ENCODE measurements at places on chromosomes 4 and X.

GRCh38 chrX:33808636-33809035, 323.5 kb downstream of the FAM47A start:
- no peak for DNase-seq

DNA sequence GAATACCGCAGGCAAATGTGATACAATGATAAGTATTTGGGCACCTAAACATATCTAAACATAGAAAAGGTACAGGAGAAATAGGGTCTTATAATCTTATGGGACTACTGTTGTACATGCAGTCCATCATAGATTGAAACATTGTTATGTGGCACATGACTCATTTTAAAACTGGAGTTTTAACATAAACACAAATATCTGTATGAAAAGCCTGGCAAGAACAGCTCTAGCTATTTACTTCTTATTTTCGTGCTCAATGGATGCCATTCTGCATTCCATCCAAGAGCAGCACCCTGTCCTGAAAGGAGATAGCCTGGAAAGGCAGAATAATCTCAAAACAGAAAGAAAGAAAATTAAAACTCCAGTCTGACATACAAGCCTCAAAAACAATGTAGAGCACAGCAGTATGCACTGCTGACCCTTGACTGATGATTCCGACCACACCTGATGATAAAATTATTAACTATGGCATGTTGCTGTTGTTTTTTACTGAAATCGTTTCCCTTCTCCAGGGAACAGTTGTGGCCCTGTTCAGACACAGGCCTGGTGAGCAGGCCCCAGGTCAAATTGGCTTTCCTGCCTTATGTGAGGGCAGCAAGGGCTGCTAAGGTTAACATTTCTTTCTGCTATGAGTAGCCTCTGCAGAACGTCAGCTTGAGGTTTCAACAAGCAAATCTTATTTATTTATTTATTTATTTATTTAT, 152.7 kb downstream of the APBB2 start:
- DNase-seq, result no peak

DNA sequence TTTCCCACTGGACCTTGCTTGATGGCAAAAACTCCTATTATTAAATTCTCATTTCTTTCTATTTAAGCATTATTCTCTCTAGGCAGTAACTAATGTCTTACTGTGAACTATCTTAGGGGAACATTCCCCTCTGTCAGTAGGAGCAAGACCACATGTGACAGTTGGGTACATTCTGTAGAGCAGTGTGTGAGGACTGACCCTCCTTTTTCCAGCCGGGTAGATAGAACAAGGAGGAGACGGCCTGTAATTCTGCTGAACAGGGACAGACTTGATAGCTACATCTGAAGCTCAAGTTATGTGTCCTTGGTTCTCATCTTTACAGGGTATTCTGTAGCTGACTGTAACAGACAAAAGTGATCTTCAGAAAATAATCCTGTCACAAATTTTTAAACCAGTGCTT, 43.3 kb downstream of the FNIP2 start:
- DNase-seq, result no peak

DNA sequence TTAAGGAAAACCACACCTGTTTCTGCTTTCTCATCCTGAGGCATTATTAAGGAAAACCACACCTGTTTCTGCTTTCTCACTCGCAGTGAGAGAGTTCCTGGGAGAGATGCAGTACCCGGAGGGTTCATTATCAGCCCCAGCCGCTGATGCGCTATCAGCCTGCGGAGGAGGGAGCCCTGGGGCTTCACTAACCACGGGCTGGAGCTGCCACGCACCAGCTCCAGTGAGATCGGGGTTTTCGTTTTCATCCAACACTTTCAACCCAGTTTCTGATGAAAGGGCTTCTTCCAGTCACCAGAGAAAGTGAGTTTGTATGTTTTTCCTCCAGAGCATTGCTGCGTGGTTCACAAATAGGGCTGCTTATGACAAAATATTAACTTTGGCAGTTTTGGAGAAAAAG, 93.2 kb upstream of the PRKX start:
- no peak for DNase-seq

DNA sequence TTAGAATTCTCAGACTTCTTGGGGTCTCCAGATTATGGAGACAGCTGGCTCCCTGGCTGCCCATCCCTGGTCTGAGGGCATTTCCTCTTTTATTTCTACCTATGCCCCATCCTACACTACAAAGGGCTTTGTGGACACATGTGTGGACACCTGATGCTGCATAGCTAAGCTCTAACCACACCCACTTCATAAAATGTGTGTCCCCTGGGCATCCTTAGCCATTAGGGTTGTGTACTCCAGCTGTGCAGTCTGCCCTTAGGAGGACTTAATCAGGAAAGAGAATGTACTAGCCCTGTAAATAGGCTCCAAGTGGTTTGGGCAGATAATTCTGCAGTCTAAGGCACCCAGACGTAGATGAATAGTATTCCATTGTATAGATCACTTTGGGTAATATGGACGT, 47.0 kb downstream of the COQ2 start:
- DNase-seq, result no peak

DNA sequence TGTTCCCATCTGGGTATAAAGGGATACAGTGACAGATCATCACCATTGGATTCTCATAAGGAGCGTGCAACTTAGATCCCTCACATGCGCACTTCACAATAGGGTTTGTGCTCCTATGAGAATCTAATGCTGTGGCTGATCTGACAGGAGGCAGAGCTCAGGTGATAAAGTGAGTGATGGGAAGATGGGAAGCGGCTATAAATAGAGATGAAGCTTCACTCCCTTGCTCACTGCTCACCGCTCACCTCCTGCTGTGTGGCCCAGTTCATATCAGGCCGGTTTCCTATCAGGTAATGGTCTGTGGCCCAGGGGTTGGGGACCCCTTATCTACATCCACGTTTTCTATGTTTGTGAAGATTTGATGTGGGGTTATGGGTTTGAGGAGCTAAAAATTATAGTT, 43.7 kb downstream of the FAT4 start:
- no peak for DNase-seq

GRCh38 chrX:40005292-40006011, 92.3 kb downstream of the BCOR start:
- DNase-seq, result no peak

DNA sequence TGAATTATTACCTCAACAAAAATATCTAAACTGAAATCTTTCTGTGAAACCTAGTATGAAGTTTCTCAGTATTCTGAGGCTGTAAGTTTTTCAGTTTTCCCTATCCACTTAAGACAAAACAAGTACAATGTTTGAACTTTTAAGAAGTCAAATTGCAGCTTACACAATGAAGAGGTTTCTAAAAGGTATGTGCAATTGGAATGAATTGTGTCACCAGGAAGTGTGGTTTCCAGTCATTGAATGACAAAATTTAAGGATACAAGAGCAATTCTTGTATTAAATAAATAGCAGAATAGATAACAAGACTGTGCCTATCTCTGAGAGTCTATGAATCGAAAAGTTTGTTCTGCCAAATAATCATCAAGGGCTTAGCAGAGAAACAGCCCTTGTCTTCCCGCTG, 207.3 kb downstream of the ANKRD50 start:
- no peak for DNase-seq
